ENCODE measurements at places on chromosomes 16 and 17.

- DNase-seq, result no peak
Measured at GRCh38 chr17:73644145-73645049, at the start of gene SDK2. Gene SDK2, minus strand, starts transcription at chr17:73644445. Its CDS starts 357 bp downstream, at chr17:73644088.

GRCh38 chr16:11557801-11558200, 28.9 kb downstream of the LITAF start:
- no peak for DNase-seq

- no peak for DNase-seq
Measured at GRCh38 chr16:74034200-74034599, 262.4 kb upstream of the PSMD7 start.

GRCh38 chr17:79046916-79047280, 22.9 kb downstream of the C1QTNF1 start:
- no peak for DNase-seq

DNA sequence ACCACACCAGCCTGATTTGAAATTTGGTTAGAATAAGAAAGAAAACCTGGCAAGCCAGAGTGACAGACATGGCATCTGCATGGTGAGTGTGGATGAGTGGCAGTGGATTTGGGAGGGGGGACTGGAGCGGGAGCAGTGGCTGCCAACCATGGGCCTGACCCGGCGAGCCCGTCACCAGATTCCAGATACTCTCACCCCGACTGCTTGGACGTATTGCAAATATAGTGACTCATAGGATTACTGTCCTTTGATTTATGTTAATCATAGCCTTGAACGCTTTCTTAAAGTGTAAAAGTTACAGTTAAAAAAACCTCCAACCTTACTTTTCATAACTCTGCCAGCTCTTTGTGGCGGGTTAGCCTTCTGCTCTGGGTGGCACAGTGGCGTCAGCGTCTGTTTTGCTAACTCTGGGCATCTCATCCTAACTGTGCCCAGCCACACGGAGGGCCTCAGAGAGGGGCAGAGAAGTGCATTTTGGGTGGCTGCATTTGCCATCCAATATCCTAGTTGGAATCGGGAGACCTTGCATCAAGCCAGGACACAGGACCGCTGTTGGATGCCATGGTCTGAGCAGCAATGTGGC, 26.8 kb upstream of the FOXK2 start:
- DNase-seq, result no peak

DNA sequence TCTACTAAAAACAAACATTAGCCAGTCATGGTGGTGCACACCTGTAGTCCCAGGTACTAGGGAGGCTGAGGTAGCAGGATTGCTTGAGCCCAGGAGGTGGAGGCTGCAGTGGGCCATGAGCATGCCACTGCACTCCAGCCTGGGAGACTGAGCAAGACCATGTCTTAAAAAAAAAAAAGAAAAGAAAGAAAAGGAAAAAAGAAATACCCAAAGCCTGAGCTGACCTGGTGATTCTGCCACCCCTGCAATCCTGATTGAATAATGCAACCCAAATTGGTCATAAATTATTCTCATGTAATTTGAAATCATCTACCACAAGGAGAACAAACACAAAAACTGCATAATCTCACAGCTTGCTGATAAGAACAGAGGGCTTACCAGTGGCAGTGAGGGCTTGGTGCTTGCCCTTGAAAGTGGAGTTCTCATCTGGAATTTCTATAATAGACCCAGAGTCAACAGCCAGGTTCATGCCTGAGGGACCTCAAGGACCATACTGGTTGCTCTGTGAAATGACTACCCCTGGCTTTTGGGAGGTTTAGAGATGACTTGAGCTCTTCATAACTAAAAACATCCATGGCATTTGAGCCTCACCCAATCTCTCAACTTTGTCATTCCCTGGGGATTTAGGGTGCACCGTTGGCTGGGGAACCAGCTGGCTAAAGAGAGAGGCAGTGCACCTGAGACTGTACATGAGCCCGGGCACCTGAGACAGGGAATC, 35.4 kb upstream of the TMC5 start:
- no peak for DNase-seq

GRCh38 chr17:82272495-82273326, 789 bp downstream of the CSNK1D start:
- DNase-seq, result no peak

DNA sequence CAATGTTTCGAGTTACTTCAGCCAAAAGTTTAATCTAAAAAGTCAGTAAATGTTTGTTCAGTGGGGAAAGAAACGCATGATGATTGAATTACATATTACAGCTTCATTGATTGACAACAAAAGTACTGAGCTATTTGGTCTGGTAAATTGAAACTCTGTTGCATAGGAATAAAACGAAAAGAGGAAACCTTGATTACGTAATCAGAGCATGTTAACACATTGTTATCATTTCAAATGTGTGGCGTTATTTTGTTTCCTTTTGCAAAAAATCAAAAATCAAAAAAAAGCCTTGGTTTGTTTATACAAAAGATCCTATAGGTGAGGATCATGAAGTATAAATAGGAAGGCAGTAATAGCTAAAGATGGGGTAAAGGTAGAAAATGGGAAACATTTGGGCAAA, 19.5 kb upstream of the CA10 start:
- DNase-seq, result no peak

- no peak for DNase-seq
Measured at GRCh38 chr16:57244463-57244766, 644 bp upstream of the ARL2BP start.

- DNase-seq, result no peak
Measured at GRCh38 chr17:45923511-45924268, 29.3 kb downstream of the MAPT start.

DNA sequence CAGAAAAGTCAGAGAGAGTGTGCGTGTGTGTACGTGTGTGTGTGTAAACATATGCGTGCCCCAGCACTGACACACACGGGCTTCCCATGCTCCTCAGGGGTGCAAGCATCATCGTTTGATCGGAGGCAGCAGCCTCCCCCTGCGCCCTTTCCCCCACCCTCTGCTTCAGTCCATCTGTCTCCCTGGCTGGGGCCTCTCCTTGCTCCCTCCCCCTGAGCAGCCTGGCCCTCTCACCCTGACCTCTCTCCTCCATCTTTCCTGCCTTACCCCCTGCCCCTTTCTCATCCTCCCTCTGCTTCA, 4.4 kb downstream of the STX1B start:
- DNase-seq, result no peak

- no peak for DNase-seq
Measured at GRCh38 chr16:88281858-88282563, 100.7 kb upstream of the ZNF469 start.

Data from right renal cortex interstitium (tissue), 3 donors.